ENCODE measurements at places on chromosomes 4 and X.

GRCh38 chr4:169971456-169972015 lies 54.7 kb downstream of the MFAP3L start:
- no peak for DNase-seq

- DNase-seq, result no peak
Observed at GRCh38 chr4:107468812-107469211, 251.2 kb downstream of the PAPSS1 start.

DNA sequence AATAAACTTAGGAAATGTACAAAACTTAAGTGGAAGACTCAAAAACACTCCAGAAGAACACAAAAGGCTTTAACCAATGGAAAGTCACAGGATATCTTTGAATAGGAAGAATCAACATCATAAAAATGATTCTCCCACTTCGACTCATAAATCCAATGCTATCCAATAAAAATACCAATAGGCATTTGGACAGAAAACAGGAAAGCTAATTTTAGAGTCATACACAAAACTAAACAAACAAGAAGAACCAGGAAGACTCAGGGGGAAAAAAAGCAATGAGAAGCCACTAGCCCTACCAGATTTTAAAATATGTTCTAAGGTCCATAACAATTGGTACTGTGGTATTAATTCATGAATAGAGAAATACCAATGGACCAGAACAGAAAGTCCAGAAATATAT lies 28.2 kb downstream of the SLC9A7 start:
- DNase-seq, result no peak

DNA sequence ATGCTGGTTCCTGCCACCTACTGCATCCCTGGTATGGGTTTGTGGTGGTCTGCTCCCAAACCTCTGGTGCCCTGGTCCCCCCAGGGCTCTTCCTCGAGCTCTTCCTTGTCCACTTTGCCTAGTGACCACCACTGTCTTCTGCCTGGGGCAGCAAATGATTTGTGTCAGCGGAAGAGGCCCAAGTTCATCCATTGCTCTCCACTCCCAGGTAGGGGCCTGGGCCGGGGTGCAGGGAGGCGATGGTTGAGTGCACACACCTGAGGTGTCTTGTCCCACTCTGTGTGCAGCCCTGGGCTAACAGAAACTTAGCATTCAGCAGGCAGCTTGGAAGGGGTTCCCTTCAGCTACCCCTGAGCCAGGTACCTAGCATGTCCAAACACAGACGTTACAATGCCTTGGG lies 75.6 kb upstream of the SOX3 start:
- DNase-seq, result no peak

GRCh38 chr4:152535360-152535902 lies 461 bp downstream of the FBXW7 start:
- no peak for DNase-seq

GRCh38 chr4:48018112-48018511 lies 1.5 kb downstream of the NIPAL1 start:
- DNase-seq, result no peak

DNA sequence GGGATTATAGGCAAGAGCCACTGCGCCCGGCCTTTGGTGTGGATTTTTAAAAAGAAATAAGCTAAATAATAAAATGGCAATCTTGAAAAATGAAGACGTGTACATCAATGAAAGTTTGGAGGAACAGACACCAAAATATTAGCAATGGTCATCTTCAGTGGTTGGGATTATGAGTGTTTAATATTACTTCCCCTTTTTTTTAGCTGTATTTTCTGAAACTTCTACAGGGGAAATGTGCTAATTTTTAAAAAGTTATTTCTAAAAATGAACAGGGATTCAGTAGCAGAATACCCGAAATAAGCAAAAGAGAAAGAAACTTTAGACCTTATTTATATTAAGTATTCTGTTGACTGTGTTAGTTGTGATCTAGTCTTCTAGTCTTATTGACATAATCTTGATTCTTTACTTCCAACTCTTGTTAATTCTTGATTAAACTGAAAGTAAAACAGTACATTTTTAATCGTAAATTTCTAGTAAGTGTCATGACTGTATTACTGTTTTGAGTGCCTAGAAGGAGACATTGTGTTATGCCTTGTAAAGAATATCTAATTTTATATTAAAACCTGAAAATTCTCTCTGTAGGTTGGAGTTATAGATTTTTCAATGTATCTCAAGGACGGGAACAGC lies 51.3 kb downstream of the RUFY3 start:
- no peak for DNase-seq

DNA sequence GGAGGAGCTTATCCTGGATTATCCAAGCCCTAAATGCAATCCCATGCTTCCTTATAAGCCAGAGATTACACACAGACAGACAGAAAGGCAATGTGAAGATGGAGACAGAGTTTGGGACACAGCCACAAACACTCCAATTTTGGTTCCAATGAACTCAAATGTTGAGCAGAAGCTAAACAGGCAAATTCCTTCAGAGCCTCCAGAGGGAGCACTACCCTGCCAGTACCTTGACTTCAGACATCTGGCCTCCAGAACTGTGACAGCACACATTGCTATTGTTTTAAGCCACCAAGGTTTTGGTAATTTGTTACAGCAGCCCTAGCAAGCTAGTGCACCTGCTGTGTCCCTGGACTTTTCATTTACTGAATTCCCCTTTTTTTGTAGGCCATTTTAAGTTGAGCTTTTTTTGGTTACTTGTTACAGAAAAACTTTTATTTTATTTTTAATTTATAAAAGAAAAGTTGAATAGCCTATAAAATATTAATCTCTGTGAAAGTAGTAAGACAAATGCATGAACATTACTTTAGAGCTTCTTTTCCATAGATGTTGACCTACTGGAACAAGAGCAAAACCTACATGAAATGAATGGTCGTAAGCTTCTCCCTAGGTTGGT lies 33.4 kb upstream of the SRD5A3 start:
- DNase-seq, result peak; percentile 34

- no peak for DNase-seq
Observed at GRCh38 chr4:14293582-14293981, 666.1 kb upstream of the BOD1L1 start.

GRCh38 chr4:39710098-39710896 lies 12.4 kb downstream of the UBE2K start:
- DNase-seq, result no peak

DNA sequence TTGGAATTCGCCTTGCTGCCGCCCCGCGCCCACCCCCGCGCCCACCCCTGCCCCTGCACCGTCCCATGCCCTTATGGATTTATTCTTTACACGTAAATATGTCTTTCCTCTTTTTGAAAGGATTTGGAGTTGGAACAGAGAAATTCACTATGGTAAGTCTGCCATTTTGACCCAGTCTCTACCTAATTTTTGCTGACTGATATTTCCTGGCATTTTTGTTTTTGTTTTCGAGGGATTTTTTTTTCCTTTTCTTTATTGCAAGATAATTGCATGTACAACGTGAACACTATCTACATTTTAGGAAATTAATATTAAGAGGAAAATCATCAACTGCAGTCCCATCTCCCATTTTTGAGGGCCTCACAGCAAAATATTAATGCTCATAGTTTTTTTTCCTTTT lies 468 bp upstream of the SPIN2B start:
- DNase-seq, result no peak

DNA sequence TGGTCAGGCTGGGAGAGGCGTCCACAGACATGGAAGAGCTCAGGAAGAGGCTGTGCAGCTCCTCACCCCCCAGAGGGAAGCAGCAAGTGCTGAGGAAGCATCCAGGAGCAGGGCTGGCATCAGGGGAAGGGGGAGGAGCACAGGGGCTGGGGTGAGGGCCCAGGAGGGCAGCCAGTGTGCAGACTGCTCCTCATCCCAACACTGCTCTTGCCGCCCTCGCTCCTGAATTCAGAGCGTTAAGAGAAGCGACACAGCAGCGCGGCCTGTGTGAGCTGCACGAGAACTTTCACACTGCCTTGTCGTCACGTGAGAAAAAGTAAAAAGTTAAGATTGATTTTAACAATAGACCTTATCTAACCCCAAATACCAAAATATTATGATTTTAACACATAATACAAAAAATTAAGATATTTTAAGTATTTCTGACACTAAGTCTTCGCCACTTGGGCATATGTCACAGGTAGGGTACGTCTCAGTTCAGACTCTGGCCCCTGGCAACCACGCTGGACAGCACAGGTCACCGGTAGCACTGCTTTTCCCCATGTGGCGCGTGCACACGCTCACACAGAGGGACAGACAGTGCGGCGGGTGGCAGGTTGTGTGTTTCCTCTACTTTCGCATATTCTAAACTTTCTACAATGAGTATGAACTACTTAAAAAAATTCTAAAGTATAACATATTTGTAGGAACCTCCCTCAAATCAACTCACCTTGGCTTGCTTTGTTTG lies 19.7 kb downstream of the NOP14 start:
- no peak for DNase-seq

DNA sequence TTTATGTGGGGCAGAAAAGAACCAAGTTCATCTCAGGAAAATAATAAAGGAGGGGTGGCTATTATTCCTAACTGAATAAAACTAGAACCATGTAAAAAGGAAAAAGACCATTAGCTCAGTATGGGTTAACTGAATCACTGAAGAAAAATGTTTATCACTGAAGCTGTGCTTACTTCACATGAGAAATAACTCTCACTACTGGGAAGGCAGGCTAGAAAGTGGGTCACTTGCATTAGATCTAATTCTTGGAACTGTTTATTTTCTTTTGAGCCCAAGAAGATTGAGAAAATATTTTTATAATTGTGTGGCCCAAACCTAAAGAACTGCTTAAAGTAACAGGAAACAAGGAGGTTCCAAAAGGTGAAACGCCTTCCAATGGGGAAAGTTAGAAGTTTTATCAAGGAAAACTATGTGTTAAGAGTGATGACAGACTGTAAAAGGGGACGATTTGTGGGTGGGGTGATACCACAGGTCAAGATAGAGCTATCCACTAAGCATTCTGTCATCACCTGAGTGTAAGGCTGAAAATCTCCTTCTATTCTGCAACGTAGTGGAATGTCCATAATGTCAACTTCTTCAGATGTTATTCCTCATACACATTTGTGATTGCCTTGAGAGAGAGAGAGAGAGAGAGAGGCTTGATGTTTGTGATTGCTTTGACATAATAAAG lies 1083.5 kb downstream of the PCDH7 start:
- DNase-seq, result no peak

GRCh38 chr4:108619372-108620100 lies 840 bp upstream of the RPL34 start:
- DNase-seq, result peak; percentile 42

All from CD4-positive, alpha-beta T cell treated with Interleukin-6 at 100 ng/mL for 8 hours (primary cell).